ENCODE measurements at places on chromosomes 5 and 9.

- DNase-seq: no peak
Observed at GRCh38 chr5:35125746-35126145, 78.0 kb upstream of the AGXT2 start.

GRCh38 chr9:80522465-80522864 lies 950.7 kb downstream of the TLE4 start:
- DNase-seq: no peak

DNA sequence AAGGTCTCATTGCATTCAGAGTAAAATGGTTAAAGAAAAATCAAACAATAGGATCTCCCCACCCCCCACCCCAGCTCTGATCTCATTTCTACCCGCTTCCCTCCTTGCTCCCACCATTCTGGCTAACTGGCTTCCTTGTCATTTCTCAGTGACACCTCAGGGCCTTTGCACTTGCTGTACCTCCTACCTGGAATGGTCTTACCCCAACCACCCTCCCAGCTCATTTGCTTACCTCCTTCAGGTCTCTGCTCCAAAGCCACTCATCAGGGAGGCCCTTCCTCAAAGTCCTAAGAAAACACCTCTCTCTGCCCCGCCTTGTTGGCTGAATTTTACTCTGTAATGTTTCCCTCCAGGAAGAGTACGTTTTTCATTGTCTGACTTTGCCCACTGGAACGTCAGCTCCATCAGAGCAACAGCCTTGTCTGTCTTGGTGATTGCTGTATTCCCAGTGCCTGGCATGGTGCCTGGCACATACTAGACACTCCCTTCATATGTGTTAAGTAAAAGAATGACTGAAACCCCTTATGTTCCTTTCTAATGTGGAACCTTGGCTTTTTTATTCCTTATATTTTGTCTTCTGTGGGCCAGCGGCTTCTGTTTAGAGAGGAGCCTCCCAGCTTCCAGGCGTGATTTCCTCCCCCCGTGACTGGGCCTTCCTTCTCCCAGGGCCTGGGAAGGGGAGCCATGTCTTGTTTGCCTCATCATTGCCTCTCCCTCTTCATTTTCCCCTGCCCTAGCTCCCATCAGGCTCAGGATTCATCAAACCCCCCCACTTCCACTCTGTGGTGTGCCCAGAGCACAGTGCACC lies 26.9 kb downstream of the NEURL1B start:
- DNase-seq: no peak

GRCh38 chr9:2559192-2560152 lies 62.1 kb upstream of the VLDLR start:
- no peak for DNase-seq

DNA sequence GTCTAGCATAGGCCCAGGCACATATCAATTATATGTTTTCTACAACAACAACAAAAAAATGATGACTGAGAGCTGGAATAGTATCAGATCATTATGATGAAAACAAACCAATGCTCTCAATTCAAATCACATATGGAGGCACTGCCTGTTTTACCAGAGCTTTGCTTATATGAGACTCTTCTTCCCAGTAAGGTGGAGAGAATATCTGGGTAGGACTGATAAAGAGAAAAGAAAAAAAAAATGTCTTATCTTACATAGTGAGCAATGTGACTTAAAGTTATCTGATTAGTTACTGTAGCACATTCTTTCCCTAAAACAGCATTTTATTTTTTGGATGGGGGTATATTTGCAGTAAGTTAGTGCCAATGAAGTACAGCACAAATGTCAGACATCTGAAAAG lies 154.8 kb downstream of the RAB3C start:
- no peak for DNase-seq

DNA sequence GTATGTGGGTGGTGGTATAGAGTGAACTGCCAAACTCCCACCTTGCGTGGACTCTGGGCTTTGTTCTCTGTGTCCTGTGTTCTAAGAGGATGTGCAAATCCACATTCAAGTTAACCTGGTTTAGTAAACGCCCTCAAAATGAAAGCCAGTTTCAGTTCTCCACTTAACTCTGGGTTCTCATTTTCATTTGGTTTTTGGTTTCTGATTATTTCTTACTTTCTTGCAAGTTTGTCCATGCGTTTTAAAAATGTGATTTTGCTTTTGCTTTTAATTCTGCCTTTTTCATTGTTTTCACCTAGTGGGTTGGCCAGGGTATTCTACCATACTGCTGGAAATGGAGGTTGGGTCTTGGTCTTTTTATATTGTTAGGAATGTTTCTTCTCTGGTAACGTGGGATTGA lies 38.2 kb downstream of the GALNT10 start:
- DNase-seq: no peak

DNA sequence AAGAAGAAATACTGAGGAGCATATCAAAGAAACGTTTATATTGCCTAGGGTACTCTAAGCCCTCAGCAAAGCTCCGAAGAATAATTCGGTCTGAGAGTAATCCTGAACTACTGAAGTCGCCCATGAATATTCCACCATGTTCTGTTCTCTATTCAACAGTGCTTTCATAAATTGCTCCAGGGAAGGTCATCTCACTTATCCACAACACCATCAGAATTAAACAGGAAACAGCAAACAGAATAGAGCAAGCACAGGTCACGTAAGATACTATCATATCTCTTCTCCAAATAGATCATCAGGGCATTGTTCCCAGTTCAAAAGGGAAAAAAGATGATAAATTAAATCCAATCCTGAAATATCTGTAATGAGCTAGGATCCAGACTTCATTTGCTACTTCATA lies 325.6 kb downstream of the DEPDC1B start:
- DNase-seq: no peak

- no peak for DNase-seq
Observed at GRCh38 chr9:99907208-99907532, 716 bp downstream of the STX17 start.

DNA sequence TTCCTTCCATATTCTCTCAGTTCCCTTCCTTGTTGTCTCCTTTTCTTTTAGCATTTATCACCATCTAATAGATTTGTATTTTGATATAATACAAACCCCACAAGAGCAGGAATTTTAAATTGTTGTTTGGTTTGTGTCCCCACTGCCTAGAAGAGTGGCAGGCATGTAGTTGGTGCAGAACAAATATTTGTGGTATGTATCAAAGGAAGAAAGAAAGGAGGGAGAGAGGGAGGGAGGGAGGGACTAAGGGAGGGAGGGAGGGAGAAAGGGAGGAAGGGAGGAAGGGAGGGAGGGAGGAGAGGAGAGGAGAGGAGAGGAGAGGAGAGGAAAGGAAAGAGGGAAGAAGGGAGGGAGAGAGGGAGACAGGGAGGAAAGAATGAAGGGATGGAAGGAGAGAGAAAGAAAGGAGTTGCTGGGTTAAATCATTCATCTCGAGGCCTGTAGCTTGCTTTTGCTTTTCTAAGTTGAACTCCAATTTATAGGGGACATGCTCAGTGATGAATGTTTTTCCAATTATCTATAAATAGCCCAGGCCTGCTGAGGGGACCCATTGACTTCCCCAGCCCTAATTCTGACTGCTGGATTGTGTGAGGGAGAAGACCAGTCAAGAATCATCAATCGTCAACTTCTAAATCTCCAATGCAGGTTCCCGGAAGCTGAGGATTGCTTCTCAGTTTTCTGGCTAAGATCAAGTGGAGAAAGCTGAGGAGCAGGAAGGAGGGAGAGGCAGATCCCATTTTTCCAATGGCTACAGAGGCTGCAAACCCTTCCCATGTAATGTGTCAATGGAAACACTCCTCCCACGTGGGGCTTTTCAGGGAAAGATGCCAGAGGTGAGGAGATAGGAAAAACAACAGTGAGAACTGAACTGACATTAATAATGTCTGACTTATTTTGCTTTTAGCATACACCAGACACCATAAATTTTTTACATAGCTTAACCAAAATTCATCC lies 320.7 kb downstream of the ASTN2 start:
- DNase-seq: no peak

- no peak for DNase-seq
Observed at GRCh38 chr5:97422678-97423077, 239.6 kb upstream of the RIOK2 start.

- no peak for DNase-seq
Observed at GRCh38 chr9:137026828-137027227, 1.2 kb downstream of the ABCA2 start.

- DNase-seq: no peak
Observed at GRCh38 chr9:69542942-69543704, 129.0 kb downstream of the APBA1 start.

- no peak for DNase-seq
Observed at GRCh38 chr9:78297672-78297961, 692 bp downstream of the PSAT1 start.

DNA sequence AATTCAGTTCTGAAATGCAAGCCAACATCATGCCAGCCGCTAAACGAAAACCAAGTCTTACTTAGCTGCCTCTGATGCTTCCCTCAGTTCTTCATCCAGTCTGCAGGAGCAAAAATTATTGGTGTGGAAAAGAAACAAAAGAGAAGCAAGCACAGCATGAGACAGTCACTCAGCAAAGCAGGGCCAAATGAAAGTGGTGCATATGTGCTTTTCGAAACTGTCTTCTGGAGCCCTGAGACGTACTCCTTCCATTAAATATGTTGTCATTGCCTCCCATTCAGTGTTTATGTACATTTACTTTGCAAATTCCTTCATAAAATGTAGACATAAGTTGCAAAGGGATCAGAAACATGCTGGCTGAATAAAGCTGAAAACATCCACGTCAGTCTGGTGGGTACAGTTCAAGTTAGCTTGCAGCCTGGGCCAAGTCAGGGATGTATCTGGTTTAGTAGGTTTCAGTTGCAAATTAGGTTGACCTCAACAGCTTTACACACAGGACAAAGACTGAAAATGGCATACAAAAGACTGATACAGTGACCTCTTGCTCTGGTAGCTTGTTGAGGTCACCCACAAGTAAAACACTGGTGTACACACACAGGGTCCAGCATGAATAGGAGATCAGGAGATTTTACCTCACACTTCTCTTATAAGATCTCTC lies 139.7 kb upstream of the PCA3 start:
- no peak for DNase-seq

- no peak for DNase-seq
Observed at GRCh38 chr5:155275222-155275621, 261.7 kb downstream of the KIF4B start.

- no peak for DNase-seq
Observed at GRCh38 chr5:147519380-147519779, 9.5 kb upstream of the DPYSL3 start.
